ENCODE measurements at places on chromosomes 2 and 18.

DNA sequence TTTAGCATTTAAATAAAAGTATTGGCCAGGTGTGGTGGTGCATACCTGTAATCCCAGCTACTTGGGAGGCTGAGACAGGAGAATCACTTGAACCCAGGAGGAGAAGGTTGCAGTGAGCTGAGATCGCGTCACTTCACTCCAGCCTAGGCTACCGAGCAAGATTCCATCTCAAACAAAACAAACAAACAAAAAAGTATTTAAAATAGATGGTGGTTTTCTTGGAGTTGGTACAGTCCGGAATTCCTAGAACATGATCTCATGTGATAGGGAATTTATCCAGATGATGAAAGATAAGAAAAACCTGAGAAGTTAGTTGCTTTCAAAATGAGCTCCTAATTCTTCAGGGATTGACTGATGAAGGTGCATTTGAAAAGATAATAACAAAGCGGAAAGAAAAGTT lies 62.0 kb downstream of the BIRC6 start:
- DNase-seq = no peak

DNA sequence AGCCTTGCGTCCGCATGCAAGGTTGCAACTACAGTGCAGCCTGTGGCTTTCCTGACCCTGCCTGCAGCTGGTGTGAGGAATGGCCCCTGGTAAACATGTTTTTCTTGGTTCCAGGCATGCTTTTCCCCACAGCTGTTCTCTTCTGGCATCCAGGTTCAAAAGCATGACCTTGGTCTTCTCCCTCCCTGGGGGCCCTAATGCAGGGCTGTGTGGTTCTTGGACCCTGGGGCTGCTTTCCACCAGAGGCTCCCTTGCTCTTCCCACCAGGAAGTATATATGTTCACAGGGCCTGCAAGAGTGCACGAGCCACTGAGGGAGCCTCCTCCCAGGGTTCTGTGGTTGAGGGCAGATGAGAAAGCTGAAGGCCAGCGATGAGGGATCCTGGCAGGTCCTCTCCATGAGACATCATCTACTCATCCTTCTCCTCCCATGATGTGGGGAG lies 125.9 kb downstream of the BCL2L11 start:
- no peak for DNase-seq

DNA sequence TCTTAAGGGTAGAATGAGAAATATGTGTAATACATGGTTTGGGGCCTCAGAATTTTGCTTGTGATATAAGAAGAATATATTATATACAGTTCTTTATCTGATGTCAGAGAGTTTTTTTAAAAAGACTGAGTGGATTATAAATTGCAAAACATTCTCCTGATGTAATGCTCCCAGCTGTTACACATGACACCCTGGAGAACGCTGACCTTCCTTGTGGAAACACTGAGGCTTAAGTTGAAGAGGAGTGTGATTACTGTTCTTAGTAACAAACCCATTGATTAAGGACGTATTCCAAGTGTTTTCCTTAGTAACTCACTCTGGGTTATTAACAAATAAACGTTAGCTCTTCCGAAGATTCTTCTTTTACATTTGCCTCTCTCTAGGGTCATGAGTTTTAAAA lies 1069.3 kb upstream of the CNTNAP5 start:
- DNase-seq = no peak

DNA sequence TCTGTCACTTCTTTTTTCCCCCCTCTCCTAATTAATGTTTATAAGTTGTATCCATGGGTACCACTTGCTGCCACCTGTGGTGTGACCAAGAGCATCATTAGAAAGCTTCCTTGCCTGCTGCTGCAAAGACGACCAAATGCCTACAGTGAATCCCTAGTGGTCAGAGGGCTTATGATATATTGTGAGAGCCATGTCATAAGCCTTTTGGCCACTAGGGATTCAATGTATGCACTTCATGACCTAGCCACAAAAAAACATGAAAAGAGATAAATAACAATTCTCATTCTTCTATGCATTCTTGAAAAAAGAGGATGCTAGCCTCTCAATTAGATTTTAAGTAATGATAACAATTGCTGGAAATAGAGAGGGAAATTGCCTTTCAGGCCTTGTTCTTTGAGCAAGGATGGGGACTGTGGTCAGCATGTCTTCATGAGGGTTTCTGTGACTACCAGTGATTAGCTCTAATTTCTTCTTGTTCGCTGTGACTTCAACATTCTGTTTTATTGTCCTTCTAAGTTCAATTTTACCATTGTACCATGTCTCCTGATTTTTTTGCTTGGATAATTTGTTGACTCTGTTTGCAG lies 435.3 kb downstream of the TGIF1 start:
- no peak for DNase-seq

DNA sequence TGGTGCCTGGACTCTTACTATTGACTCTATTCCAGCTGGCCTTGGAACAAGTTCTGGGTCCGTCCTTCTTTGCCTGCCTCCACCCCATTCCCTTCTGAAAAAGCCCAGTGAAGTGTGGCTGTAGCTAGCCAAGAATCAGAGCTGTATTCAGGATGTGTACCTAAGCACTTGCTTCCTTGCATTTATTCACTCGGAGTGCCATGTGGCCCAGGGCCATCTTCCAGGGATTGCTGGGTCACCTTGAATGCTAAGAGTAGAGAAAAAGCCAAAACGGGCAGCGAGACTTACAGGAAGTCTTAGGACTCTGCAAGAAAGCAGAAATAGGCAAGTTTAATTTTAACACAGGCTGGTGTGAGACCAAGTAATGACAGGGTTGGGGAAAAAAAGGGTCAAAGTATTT lies 4.1 kb downstream of the ITGA6 start:
- DNase-seq = no peak

GRCh38 chr18:55268151-55268601 lies 308.9 kb upstream of the CCDC68 start:
- no peak for DNase-seq

- no peak for DNase-seq
These were observed 2.1 kb downstream of the DSEL start for GRCh38 chr18:67514465-67514864.

DNA sequence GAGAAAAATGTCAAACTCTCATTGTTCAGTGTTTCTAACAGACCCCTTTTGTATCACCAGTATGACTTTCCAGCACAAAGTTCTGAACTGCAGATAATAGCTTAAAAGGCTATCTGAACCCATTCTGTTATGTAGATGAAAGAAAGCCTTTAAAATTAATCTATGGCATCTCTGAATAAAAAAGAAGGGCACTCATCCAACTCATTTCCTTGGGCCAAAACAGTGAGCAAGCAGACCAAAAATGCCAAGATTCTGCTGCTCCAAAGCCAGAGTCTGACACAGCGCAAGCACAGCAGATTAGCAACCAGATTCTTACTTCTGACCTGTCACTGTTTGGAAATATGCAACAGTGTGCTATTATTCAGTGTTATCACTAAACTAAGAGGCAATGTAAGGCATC lies 22.6 kb upstream of the ITGA6 start:
- no peak for DNase-seq

GRCh38 chr2:217434180-217434975 lies 568.4 kb downstream of the TNS1 start:
- no peak for DNase-seq

- no peak for DNase-seq
These were observed 113.8 kb downstream of the KYNU start for GRCh38 chr2:142991295-142991694.

GRCh38 chr18:77911971-77912605 lies 662.4 kb downstream of the GALR1 start:
- no peak for DNase-seq
